NCI-H2171 treated with DMSO at 0.1 percent for 48 hours (cell line): ENCODE measurements at places on chromosomes 5 and 9.

DNA sequence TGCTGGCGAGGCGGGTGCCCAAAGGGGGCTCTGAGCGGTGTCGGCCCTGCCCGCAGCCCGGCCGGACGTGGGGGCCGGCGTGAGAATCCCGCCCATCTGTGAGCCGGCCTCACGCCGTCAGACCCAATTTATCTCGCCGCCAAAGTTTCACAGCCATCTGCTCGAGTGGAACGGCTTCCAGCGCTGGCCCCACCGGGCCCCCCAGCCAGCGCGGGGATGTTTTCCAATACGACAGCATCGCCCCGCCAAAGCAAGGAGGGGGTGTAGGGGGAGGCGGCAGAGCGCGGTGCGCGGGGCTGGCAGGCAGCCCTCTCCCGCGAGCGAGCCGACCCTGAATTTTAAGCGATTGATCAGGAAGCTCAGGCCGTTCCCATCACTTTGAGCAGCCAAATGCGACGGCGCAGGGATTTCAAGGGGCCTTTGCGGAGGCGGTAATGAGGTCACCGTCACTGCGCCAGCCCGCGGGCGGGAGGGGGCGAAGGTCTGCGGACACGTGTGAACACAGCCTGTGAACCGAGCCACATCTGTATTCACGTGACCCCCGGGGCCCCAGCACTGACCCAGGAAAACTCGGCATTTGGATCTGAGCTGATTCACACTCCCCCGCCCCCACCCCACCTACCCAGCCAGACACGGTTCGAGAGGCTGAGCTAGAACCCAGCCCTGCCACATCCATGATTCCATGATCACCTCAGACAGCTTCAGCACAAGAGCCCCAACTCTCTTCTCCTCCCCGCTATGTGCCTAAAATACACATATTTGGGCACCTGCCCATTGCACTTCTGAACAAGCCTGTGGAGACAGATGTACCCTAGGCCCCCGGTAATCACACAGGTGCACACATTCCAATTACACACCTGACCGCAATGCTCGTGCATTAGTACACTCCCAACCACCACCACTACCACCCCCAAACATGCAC lies 47.8 kb upstream of the PSD2 start:
- DNase-seq, result peak; percentile 56

DNA sequence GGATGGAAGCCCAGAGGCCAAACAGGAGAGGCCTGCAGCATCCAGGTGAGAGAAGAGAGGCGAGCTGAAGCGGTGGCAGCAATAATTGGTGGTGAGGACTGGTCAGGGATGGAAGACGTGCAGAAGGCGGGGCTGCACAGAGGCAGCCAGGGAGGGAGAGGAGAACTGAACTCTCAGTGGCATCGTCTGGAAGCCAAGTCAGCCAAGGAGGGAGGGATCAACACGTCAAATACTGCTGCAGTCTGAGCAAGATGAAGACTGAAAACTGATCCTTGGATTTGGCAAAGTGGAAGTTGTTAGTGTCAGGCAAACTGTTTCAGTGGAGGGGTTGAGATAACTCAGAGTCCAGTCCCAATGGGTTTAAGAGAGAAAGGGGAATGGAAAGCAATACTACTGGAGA lies 145.4 kb downstream of the CDK5RAP2 start:
- DNase-seq, result peak; percentile 9

GRCh38 chr9:8895861-8896224 lies 1096.3 kb upstream of the DMAC1 start:
- peak; percentile 44 for DNase-seq

- no peak for DNase-seq
Measured at GRCh38 chr9:125991886-125992529, 244.8 kb downstream of the PBX3 start.

DNA sequence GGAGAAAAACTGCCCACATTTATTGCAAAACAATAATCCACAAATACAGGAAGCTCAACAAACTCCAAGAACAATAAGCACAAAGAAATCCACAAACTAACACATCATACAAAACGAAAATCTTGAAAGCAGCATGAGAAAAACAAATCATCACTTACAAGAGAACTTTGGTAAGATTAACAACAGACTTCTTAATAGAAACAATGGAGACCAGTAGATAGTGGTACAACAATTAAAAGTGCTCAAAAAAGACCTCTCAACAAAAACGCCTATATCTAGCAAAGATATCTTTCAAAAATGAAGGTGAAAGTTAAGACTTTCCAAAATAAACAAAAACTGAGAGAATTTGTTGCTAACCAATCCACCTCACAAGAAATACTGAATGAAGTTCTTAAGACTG lies 38.4 kb downstream of the CDKL3 start:
- no peak for DNase-seq

DNA sequence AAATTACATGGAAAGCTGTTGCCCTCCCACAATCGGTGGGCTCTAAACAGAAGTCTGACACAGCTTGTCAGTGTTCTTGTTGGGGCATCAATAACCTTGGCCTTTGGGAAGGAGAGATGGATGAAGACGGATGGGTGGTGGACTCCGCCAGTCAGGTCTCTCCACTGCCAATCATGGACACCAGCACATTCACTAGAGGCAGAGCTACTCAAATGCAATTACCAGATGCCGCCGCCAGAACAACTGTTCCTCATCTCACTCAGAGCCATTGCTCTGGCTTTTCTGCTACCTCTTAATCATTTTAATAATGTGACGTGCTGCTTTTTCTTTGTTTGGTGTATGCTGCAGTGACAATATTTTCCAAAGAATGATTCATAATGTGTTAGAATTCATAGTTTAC lies 27.9 kb upstream of the SEMA5A start:
- DNase-seq, result no peak

- no peak for DNase-seq
Measured at GRCh38 chr5:83688281-83688680, 32.4 kb downstream of the HAPLN1 start.

- DNase-seq, result no peak
Measured at GRCh38 chr9:89724659-89725058, 119.8 kb downstream of the GADD45G start.

GRCh38 chr5:138832218-138832617 lies 42.9 kb downstream of the LRRTM2 start:
- no peak for DNase-seq

DNA sequence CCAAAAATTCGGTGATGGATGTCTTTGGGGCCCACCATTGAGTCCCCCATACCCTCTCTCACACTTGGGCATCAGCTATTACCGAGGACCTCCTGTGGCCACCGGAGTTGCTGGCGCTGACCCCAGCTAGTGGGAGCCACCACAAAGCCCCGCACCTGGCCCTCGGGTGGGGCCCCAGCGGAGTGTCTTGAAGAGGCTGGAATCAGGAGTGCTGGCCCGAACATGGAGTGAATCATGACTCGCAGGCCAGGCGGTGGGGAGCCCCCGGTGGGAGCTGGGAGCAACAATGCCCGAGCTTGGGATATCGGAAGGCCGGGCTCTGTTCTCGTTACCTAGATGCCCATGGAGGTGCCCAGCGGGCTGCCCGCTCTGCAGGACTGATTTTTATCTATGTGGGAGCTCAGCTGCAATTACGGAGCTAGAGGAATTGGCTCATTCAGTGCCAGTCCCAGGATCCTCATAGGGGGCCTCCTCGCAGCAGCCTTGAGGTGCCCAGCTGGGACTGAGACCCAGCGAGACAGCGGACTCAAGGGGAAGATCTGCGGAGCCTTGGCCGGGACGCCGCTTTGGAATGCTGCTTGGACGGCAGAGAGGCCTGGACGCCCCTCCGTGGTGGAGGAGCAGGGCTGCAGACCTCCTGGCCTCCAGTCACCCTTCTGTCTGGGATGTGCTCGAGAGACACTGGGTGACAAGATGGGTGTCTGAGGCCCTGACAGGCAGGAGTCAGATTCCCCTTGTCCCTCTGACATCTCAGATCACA lies 70.8 kb downstream of the PSMB7 start:
- DNase-seq, result no peak

GRCh38 chr9:33946779-33947535 lies 101.7 kb downstream of the UBAP2 start:
- DNase-seq, result no peak

- DNase-seq, result peak; percentile 82
Measured at GRCh38 chr9:101601904-101602765, 7.4 kb upstream of the PPP3R2 start.

- no peak for DNase-seq
Measured at GRCh38 chr5:35103637-35104299, 56.0 kb upstream of the AGXT2 start.

- no peak for DNase-seq
Measured at GRCh38 chr5:161685461-161685860, at the start of gene GABRA6. Gene GABRA6 (plus strand): TSS chr5:161685721. CDS start chr5:161685990, 269 bp downstream.

GRCh38 chr9:87504938-87505337 lies 7.3 kb downstream of the DAPK1 start:
- peak; percentile 54 for DNase-seq

GRCh38 chr5:132830436-132831094 lies at the start of gene SHROOM1:
Gene SHROOM1 (minus strand): TSS chr5:132830647. CDS start chr5:132826140, 4,507 bp downstream.
- DNase-seq, result no peak

DNA sequence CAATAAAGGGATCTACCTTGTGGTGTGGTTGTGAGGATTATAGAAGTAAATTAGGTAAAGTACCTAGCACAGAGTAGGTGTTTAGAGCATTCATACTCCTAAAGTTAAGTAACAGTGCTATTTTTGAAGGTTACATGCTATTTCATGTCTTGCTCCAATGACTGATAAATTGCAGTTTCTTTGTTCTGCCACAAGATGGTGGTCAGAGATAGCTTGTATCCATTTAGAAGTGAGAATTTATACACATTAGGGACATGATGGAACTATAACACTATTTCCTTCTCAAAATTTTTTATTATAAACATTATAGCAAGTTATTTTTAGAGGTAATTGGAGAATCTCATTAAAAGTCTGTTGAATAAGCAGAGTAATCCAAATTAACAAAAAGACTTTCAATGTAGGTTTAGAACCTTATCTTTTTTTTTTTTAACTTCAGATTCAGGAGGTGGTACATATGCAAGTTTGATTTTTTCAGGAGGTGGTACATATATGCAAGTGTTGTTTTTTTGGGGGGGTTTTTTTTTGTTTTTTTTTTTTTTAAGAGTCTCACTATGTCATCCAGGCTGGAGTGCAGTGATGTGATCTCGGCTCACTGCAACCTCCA lies 17.1 kb downstream of the MTREX start:
- DNase-seq, result peak; percentile 66

- DNase-seq, result peak; percentile 91
Measured at GRCh38 chr9:130473566-130473965, 28.8 kb downstream of the ASS1 start.

GRCh38 chr5:168159425-168159824 lies 132.0 kb upstream of the WWC1 start:
- no peak for DNase-seq

- peak; percentile 74 for DNase-seq
Measured at GRCh38 chr9:118595719-118596305, 773.4 kb downstream of the BRINP1 start.

DNA sequence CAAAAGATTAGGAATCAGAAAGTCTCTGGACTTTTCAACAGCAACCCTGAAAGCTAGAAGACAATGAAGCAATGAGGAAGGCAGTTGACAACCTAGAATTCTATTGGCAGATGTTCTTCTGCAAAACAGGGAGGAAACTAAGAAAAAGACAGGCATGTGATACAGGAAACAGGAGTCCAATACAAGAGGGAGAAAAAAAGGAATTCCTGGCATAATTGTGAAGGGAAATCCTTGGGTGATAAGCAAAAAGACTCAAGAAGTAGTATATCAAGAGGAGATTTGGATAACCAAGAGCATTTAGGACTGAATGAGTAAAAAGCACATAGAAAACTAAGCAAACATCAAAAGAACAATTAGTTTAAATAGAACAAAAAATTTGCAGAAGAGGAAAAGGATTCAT lies 58.6 kb downstream of the LPAR1 start:
- DNase-seq, result no peak

DNA sequence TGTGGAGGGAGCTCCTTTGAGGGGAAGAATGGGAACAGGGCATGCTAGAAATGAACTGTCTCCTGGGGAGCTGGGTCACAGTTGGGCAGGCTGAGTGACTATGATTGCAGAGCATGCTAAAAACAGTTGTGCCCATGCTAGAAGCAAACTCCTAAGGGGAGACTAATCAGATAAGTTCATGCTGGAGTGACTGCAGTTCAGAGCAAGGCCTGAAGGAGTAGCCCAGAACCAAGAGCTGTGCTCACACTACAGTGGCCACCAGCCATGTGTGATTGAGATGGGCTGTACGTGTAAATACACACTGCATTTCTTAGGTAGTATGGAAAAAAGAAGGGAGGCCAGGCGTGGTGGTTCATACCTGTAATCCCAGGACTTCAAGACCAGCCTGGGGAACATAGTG lies 10.3 kb upstream of the AK1 start:
- no peak for DNase-seq

- DNase-seq, result no peak
Measured at GRCh38 chr9:69137311-69137710, 36.8 kb upstream of the TJP2 start.

DNA sequence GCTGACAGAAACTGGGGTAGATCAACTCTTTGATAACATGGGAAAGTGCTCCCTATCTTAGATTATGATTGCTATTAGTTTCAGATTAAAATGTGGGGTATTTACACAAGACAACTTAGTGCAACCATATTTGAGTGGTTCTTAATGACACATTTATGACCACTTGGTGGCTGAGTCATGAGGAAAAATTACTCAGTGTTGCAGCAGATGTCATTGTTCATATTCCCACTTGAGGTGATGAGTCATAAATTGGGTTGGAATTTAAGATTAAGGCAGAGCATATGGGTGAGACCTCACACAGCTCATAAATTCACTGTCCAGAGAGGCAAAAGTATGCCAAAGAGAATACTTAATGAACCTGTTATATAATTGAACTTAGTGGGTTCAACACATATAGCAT lies 408.3 kb downstream of the DMRT2 start:
- DNase-seq, result peak; percentile 87

DNA sequence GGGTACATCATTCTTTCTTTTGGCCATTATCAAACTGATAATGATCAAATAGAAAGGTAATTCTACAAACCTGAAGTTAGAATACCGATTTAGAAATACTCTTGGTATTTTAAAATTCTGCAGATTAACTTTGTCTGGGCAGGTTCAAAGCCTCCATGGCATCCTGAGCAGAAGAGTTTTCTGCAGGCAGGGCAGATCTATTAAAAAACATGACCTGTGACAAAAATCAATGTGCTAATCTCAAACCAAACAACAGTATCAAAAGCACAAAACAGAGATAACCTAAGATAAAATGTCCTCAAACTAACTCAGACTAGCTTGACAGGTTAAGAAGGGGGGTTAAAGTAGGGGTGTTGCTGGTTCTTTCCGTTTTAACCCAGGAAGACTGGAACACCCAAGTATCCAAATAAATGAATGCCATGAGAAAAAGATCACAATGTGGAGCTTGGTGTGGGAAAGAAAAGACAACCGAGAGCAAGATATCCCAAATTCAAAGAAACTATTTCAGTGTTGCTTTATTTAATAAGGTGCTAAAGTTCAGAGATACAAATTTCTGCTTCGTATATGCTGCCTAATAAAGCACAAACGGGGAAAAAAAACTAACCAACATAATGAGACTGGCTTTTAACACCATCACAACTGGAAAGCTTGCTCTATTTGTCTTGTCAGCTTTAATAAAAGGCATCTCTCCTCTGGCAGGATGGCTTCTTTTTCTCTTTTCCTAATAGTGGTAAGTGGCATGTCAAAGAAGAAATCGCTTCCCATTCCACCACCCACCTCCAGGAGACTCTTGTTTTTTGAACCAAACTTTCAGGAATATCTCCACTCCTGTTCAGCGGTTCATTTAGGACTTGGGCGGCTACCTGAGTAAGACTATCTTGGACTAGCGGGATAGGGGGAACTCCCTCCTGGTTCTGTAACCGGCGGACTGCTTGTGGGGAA lies 2.3 kb downstream of the EFNA5 start:
- DNase-seq, result peak; percentile 25
